ENCODE measurements at places on chromosomes 3 and 15.
A peak's percentile ranks its signal among the peaks of the same experiment; 100 is the strongest.

DNA sequence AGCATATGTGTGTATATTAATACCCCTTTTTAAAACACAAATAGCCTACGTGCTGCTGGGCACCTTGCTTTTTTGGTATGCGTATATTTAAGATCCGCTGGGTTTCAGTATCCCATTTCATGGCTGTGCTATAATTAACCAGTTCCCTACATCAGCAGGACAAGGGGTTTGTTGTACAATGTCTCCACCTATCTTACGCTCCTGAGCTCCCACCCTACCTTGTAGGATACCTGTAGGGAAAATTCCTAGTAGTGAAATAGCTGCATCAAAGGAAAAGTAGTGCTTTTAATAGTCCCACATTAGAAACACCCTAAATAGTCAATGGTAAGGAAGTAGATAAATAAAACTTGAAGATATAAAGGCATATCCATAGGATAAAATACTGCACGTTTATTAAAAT lies 1.4 kb downstream of the MAP6D1 start:
- no peak for DNase-seq

- DNase-seq = no peak
Measured at GRCh38 chr3:73773233-73773632, 148.5 kb upstream of the PDZRN3 start.

GRCh38 chr3:707041-707440 lies 385.8 kb upstream of the CNTN6 start:
- DNase-seq = no peak

GRCh38 chr15:62895905-62896316 lies 146.6 kb upstream of the TPM1 start:
- no peak for DNase-seq

- peak; percentile 92 for DNase-seq
Measured at GRCh38 chr3:107752202-107752990, 229.6 kb downstream of the BBX start.

- no peak for DNase-seq
Measured at GRCh38 chr3:35641920-35642527, 2.7 kb downstream of the ARPP21 start.

All from NCI-H1417 treated with DMSO at 0.1 percent for 48 hours (cell line).